ENCODE measurements at places on chromosomes 4 and X. TPM values are rescaled to one million over a fixed set of nuclear protein-coding genes. Genes with fewer than 3 reads are reported as not detected.

KLF8 gene
- not detected for total RNA-seq

TSPAN6 gene
- 20.1 TPM for total RNA-seq

C4orf50 gene
- not detected for total RNA-seq

- H3K27me3 ChIP-seq: peaks cover 39% of the 10 kb centered on the region
- H3K4me1 ChIP-seq: no peaks in the 10 kb centered on the region
- DNase-seq: no peak
- H3K36me3 ChIP-seq: no peaks in the 10 kb centered on the region
Observed at GRCh38 chr4:77123411-77123810, 33.6 kb upstream of the CCNG2 start.

All from IMR-90 (cell line).